CD14-positive monocyte (primary cell): ENCODE measurements at places on chromosomes 6 and 20. TPM values are rescaled to one million over a fixed set of nuclear protein-coding genes. Genes with fewer than 3 reads are reported as not detected.

DNA sequence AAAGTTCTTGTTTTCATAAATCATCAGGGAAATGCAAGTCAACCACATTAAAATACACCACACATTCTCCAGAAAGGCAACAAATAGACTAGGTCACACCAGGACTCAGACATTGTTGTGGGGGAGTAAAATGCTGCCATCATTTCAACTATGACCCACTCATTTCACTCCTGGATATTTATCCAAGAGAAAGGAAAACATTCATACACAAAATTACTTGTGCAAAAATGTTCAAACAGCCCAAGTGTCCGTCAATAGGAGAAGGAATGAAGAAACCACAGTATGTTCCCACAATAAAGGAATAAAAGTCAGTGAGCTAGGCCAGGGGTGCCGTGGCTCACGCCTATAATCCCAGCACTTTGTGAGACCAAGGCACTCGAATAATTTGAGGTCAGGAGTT is 81.5 kb upstream of the QKI start:
- H3K4me3 ChIP-seq, result no peak overlapping the region
- peaks cover 9% of the 10 kb centered on the region for H3K4me1 ChIP-seq
- H3K36me3 ChIP-seq, result no peaks in the 10 kb centered on the region
- no peak overlapping the region for H3K27ac ChIP-seq
- DNase-seq, result no peak
- no peaks in the 10 kb centered on the region for H3K27me3 ChIP-seq

DNA sequence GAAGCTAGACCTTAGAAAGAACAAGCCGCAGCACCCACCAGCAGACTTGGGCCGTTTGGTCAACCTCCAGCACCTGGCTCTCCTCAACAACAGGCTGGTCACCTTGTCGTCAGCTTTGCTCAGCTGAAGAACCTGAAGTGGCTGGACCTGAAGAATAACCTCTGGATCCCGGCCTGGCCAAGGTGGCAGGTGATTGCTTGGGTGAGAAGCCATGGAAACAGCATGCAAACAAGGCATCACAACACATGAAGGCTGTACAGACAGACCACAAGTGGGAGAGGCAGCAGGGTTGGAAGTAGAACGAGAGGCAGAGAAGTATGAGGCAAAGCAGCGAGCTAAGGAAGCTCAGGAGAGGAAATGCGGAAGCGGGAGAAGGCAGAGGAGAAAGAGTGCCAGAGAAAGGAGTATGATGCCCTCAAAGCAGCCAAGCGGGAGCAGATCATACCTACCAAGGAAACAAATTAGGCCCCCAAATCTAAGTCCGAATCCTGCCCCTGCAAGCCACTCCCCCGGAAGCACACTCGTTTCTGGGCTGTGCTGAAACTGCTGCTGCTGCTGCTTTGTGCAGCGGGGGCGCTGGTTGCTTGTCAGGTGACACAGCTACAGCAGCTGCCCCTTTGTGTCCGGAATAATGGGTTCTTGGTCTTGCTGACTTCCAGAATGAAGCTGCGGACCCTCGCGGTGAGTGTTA is 121.6 kb upstream of the LGSN start:
- H3K4me3 ChIP-seq, result no peak overlapping the region
- DNase-seq, result no peak
- no peaks in the 10 kb centered on the region for H3K36me3 ChIP-seq
- no peaks in the 10 kb centered on the region for H3K27me3 ChIP-seq

- H3K4me1 ChIP-seq, result peaks cover 13% of the 10 kb centered on the region
- no peak overlapping the region for H3K4me3 ChIP-seq
- H3K36me3 ChIP-seq, result no peaks in the 10 kb centered on the region
- no peak for DNase-seq
- H3K27ac ChIP-seq, result no peak overlapping the region
These were observed 21.9 kb upstream of the ZSCAN9 start for GRCh38 chr6:28203201-28203600.

DNA sequence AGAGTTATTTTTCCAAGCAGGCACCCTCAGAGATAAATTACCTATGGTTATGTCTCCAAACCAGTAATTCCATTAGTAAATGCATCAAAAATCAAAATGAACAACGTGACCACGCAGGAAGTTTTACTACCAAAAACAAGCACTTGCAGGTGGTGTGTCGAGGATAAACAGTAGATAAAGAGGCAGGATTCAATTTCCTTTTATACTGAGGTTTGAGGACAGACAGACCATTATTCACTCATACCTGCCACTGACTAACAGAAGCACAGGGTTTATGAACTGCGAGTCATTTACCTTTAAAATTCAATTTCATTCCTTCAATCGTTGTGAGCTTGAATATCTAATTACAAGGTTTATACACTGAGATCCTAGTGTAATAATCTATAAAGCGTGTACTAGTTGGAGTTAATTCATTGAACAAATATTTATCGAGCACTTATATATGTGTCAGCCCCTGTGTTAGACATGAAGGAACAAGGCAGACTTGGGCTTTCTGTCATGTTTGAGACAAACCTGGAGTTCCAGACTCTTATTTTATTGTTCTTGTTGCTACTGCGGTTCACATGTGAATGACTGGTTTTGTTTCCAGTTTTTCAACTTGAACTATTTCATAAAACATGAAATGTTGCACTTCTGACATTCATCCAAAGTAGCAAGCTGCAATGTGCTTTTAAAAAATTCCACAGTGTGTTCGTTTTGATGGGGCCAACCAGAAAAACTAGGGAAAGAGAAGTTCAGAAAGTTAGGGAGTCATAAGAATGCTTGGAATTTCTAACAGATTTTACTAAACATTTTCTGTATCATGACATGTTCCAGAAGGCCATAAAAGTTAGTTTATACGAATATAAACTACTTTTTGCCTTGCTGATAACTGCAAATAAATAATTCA is 205.6 kb downstream of the UST start:
- no peaks in the 10 kb centered on the region for H3K36me3 ChIP-seq
- no peaks in the 10 kb centered on the region for H3K4me1 ChIP-seq
- H3K27ac ChIP-seq, result no peak overlapping the region
- H3K27me3 ChIP-seq, result no peaks in the 10 kb centered on the region
- DNase-seq, result no peak

GRCh38 chr6:131208787-131209186 is 73.5 kb downstream of the AKAP7 start:
- no peak for DNase-seq
- no peaks in the 10 kb centered on the region for H3K4me1 ChIP-seq
- no peaks in the 10 kb centered on the region for H3K36me3 ChIP-seq
- no peak overlapping the region for H3K27ac ChIP-seq
- H3K27me3 ChIP-seq, result no peaks in the 10 kb centered on the region

GRCh38 chr6:108501559-108501958 is 59.2 kb upstream of the FOXO3 start:
- H3K27me3 ChIP-seq, result no peaks in the 10 kb centered on the region
- no peak overlapping the region for H3K4me3 ChIP-seq
- no peaks in the 10 kb centered on the region for H3K36me3 ChIP-seq
- no peaks in the 10 kb centered on the region for H3K4me1 ChIP-seq

DNA sequence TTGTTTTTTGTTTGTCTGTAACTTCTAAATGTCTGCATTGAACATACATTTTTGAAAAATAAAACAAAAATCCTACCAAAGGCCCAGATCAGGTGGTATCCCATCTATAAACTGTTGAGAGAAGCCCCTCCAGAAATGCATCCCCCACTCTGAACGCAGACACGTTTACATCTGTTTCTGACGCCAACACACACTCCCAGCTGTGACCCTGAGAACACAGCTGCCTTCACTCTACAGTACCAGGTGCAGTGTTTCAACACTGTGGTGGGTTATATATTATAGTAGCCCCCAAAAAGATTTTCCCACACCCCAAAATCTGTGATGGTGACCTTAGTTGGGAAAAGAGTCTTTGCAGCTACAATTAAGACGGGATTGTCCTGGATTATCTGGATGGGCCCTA is 199.1 kb upstream of the JARID2 start:
- H3K27me3 ChIP-seq, result no peaks in the 10 kb centered on the region
- H3K4me3 ChIP-seq, result no peak overlapping the region
- DNase-seq, result no peak
- no peaks in the 10 kb centered on the region for H3K4me1 ChIP-seq
- no peaks in the 10 kb centered on the region for H3K36me3 ChIP-seq
- no peak overlapping the region for H3K27ac ChIP-seq

GRCh38 chr20:49482621-49483017 is at the start of gene KCNB1:
Gene KCNB1, minus strand, starts transcription at chr20:49482668. Its CDS starts 188 bp downstream, at chr20:49482480.
- no peaks in the 10 kb centered on the region for H3K36me3 ChIP-seq
- no peak for DNase-seq
- H3K4me1 ChIP-seq, result no peaks in the 10 kb centered on the region
- H3K4me3 ChIP-seq, result no peak within 1 kb of the TSS

DNA sequence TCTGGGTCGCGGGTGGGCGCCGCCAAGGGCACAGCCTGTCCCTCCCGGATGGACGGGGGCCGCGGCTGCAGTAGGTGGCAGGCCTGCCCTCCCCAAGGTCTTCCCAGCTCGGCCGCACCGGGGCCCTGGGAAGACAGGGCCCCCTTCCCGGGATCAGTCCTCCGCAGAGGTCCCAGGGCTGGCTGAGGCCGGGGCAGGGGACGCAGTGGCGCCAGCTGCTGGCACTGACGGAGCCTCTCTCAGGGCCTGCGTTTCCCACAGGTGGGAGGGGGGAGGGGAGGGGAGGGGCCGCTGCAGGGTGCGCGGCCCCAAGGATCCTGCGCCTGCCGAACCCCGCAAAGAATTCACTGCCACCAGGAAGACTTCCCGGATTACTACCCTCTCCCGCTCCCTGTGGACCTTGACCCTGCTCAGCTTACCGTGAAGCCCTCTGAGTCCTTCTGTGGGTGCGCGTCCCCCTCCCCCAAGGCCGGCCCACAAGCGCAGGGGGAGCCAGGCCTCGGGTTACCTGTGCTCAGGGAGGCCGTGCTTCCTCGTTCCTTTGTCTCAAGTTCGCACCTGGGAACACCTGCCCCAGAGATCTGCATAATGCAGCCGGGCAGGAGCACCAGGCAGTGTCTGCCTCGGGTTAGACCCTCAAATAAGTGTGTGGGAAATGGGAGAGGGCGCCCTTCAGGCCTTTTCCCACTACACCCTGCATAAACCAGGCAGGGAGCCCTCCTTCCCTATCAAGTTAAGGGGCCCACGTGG is 5.1 kb downstream of the LZTS3 start:
- peaks cover 60% of the 10 kb centered on the region for H3K27me3 ChIP-seq
- H3K27ac ChIP-seq, result no peak overlapping the region
- no peaks in the 10 kb centered on the region for H3K36me3 ChIP-seq
- no peak for DNase-seq

- H3K27ac ChIP-seq, result no peak overlapping the region
- H3K4me1 ChIP-seq, result no peaks in the 10 kb centered on the region
- H3K4me3 ChIP-seq, result no peak overlapping the region
- H3K36me3 ChIP-seq, result no peaks in the 10 kb centered on the region
These were observed 99.5 kb downstream of the KCNQ5 start for GRCh38 chr6:72721346-72721745.

- DNase-seq, result no peak
- no peaks in the 10 kb centered on the region for H3K27me3 ChIP-seq
- H3K4me1 ChIP-seq, result no peaks in the 10 kb centered on the region
These were observed 17.0 kb upstream of the SNX3 start for GRCh38 chr6:108277831-108278230.

- no peak overlapping the region for H3K4me3 ChIP-seq
- DNase-seq, result no peak
- H3K36me3 ChIP-seq, result no peaks in the 10 kb centered on the region
- H3K4me1 ChIP-seq, result peaks cover 29% of the 10 kb centered on the region
- H3K27ac ChIP-seq, result peak overlapping the region; percentile 11
These were observed 78.9 kb downstream of the SLX4IP start for GRCh38 chr20:10513931-10514575.

DNA sequence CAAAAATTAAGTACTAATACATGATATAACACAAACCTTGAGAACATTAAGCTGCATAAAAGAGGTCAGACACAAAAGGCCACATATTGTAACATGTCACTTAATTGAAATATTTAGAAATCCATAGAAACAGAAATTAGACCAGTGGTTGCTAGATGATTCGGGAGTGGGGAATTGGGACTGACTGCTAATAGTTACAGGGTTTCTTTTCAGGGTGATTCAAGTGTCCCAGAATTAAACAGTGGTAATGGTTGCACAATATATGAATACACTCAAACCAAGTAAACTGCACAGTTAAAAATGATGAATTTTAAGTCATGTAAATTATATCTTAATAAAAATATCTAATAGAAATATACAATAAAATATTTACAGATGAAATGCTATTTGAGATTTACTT is 174.5 kb downstream of the WDR27 start:
- H3K4me1 ChIP-seq, result no peaks in the 10 kb centered on the region
- no peak overlapping the region for H3K27ac ChIP-seq
- H3K4me3 ChIP-seq, result no peak overlapping the region

GRCh38 chr6:137964876-137965275 is 97.8 kb downstream of the TNFAIP3 start:
- no peak overlapping the region for H3K27ac ChIP-seq
- H3K4me3 ChIP-seq, result no peak overlapping the region
- no peaks in the 10 kb centered on the region for H3K36me3 ChIP-seq
- H3K27me3 ChIP-seq, result no peaks in the 10 kb centered on the region
- H3K4me1 ChIP-seq, result peaks cover 53% of the 10 kb centered on the region

DNA sequence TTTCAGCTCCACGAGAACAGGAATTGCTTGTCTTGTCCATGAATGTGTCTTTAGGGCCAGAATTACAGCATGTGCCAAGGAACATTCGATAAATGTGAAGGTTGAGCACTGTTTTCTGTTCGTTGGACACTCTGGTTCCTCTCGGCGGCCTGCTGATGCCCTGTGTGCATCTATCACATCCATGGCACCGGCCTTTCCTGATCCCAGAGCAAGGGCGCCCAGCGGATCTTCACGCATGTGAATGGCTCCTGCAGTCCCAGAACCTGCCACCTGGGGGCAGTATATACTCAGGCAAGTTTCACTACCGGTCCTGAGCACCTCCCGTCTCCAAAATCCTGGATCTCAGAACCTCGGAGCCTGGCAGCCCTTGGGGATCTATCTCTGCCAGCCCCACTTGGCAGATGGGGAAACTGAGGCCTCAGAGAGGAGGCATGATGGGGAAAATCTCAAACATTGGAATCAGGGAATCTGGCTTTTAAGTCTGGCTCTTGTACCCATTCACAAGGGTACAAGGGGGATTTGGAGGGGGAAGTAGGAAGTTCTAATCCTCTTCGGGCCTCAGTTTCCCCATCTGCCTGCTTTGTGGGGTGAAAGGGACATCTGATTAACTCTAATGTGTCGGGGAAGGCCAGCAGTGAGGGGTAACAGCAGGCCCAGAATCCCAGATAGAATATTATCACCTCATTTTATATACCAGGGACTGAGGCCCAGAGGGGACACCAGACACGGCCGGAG is 4.3 kb upstream of the CEBPB start:
- no peaks in the 10 kb centered on the region for H3K27me3 ChIP-seq
- H3K4me1 ChIP-seq, result peaks cover 51% of the 10 kb centered on the region
- H3K36me3 ChIP-seq, result no peaks in the 10 kb centered on the region
- H3K4me3 ChIP-seq, result no peak overlapping the region
- peak; percentile 76 for DNase-seq

Gene GINS1
- 0.06 and 0.16 TPM in 2 replicates for polyA plus RNA-seq

Gene SGK2
- polyA plus RNA-seq, result not detected

Gene ZNF322
- 1.3 and 2.0 TPM in 2 replicates for polyA plus RNA-seq

Gene HLA-DRB5
- 168 and 292 TPM in 2 replicates for polyA plus RNA-seq

Gene CGA
- polyA plus RNA-seq, result not detected

Gene HLA-DMB
- 726 TPM for polyA plus RNA-seq

Gene LGSN
- not detected for polyA plus RNA-seq

Gene BMP7
- not detected in 2 replicates for polyA plus RNA-seq

Gene PARD6B
- 0.08 and 0.13 TPM in 2 replicates for polyA plus RNA-seq

Gene TUBB2B
- 0.15 TPM for polyA plus RNA-seq

Gene HTR1B
- polyA plus RNA-seq, result not detected

Gene SLC13A3
- 0.04 and 0.05 TPM in 2 replicates for polyA plus RNA-seq

Gene C6orf58
- polyA plus RNA-seq, result not detected in 2 replicates

Gene EGFL8
- polyA plus RNA-seq, result 0.22 TPM

Gene KIF13A
- polyA plus RNA-seq, result 6.0 TPM
